ENCODE measurements at places on chromosomes 5 and 9.
A peak's percentile ranks its signal among the peaks of the same experiment; 100 is the strongest.

DNA sequence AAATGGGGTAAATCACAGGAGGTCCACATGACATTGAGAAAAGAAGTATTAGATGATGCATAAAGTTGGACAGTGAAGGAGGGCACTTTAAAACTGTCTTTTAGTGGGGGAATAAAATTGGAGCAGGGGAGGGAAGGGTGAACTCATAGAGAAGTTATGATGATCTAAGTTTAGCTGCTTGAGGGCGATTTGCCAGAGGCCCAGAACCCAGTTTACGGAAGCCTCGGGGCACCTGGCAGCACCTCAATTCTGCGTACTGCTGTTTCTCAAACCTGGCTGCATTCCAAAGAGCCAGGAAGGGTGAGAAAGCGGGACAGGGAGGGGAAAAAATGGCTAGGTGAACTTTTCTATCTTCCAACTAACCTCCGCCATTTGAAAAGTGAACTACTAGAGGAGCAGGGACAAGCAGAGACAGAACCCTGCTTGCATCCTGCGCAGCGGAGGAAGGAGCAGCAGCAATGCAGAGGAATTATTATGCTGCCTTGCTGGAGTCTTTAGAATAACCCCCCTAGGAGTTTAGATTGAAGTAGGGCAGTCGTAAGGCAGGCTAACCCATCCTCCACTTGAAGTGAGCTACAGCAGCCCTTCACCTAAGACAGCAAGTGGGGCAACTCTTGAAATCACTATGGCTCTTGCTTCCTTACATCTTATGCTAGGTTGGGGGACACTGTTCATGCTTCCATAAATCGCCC is 316.8 kb downstream of the BRINP1 start:
- DNase-seq = no peak

DNA sequence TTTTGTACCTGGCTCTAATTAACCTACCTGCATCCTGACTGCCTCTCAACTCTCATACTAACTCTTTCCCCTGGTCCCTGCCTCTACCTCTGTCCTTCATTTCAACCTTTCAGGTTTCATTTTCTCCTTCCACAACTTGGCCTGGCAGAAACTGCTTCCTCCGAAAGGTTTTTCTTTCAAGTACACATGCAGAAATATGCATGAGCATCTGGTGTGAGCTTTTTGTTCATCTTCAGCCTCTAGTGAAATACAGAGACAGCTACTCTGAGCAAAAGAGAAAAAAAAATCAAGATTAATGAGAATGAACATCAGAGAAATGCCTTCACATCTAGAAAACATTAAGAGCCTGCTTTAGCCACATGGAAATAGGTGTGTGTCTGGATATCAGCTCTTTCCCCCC is 297.9 kb upstream of the PCSK5 start:
- no peak for DNase-seq

DNA sequence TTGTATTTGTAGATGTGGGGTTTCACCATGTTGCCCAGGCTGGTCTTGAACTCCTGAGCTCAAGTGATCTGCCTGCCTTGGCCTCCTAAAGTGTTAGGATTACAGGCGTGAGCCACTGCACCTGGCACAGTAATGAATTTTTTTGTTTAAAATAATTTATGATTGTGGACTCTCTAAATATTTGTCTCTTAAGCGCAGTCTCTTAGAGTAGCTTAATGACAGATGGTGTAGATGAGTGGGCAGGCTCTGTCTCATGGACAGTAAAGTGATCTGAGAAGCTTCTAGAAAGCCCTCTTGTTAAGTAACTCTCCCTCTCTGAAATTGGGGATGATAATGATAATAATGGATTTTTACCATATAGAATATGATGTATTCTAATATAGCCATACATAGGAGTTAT is 47.5 kb upstream of the KIAA1958 start:
- no peak for DNase-seq

DNA sequence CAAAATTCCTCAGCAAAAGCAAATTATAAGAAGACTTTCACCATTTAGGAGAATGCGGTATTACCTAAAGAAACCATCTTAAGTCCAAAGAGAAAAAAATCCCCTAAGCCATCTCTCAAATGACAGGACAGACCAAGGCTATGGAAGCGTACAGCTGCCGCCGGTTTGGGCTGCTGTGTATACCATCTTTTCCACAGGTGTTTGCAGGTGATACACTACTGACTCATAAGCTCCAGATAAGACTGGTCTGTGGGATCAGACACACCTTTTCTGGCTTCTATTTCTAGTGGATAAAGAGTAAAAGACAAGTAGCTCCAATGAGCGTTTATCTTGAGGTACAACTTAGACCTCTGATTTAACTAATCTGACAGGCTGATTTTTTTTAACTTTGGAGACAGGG is 7.7 kb downstream of the CDKN2AIPNL start:
- no peak for DNase-seq

DNA sequence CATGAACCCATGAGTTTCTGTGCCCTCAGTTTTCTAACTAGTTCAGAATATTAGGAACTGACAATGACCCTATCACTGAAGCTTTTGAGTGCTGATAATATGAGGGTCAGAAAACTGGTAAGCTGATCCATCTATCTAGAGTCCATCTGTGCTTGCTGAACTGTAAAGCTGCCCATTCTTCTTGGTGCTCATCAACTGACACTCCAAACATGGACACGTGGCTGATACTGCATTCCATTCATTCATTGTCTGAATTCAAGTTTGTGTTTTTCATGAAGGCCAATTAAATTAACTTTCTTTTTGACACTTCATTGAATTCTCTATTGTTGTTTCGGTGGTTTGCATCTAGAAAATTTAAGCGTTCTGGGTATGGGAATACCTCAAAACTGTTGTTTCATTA is 17.6 kb downstream of the NREP start:
- DNase-seq = no peak

DNA sequence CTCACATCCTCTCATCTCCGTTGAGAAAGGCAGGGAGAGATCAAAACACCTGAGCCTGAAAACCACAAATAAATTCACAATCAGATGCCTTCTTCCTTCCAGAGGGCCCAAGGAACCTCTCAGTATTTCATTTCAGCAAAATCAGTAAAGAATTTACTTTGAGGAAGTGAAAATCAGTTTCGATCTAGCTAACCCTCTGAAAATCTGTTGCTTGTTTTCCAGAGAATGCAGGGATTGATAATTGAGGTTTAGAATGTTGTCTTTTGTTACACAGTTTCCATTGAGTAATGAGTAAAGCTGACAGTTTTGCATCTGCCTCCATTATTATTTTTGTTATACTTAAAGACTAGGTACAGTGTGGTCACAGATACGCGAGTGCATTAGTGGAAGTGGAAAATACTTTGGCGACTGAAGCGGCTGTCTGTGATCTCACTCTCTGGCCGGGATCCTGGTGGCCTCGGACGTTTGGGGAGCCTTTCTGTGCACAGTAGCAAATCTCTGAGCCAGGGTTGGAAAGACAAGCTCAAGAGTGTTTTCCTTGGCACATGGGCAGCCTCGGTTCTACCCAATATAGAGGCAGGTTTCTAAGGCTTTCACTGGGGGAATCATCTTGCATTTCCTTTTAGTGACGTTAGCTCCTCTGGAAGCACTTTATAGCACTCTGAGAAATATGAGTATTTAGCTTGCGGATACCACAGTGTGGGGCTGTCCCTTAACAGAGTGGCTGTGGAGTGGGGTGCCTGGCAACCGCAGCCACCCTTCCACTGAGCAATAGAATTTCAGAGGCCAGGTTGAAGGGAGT is 32.2 kb upstream of the ANGPTL2 start:
- no peak for DNase-seq

GRCh38 chr5:64880821-64881220 is 112.1 kb downstream of the CWC27 start:
- no peak for DNase-seq

GRCh38 chr9:107286057-107286456 is 3.0 kb downstream of the RAD23B start:
- DNase-seq = no peak

- DNase-seq = no peak
These were observed 179.7 kb upstream of the HAPLN1 start for GRCh38 chr5:83900306-83900705.

GRCh38 chr5:172450861-172451695 is 3.2 kb downstream of the SH3PXD2B start:
- no peak for DNase-seq

DNA sequence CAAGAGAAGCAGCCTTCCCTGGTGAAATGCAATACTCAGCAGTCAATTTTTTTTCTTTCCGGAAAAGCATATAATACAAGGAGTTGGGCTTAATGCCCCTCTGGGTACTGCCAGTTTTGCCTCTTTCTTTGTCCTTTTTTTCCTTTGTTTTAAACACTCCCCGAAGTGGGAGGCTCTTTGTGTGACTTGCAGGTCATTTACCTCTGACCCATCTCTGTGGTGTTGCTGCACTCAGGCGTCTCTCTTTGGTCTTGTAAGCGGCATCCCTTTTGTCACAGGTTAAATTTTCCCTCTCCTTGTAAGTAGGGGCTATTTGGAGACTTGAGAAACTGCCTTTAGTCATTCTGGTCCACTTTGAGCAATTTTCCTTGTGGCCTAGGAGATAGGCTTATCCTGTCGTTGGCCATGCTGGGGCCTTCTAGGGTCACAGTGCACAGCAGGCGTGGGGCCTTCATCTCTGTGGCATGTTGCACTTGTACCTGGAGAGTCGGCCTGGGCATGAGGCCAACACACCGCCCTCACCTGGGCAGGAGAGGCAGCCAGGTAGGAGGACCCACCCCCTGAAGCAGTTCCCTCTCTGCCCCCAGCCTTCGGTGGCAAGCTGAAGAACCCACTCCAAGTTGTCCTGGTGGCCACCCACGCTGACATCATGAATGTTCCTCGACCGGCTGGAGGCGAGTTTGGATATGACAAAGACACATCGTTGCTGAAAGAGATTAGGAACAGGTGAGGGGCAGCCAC is 27.7 kb upstream of the CTSL start:
- no peak for DNase-seq

DNA sequence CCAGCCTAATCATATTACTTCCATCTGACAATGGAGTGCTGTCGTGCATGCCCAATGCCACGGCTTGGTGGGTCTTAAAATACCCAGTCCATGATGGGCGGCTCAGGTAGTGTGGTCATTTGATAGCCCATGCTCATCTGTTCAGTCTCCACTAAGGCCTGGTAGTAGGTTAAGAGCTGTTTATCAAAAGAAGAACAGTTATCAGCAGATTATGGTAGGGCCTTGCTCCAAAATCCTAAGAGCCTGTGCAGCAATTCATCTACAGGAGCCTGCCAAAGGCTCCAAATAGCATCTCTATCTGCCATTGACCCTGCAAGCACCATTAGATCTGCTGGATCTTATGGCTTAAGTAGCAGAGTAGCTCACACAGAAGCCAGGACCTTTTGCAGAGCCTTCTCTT is 21.8 kb upstream of the NTRK2 start:
- no peak for DNase-seq

DNA sequence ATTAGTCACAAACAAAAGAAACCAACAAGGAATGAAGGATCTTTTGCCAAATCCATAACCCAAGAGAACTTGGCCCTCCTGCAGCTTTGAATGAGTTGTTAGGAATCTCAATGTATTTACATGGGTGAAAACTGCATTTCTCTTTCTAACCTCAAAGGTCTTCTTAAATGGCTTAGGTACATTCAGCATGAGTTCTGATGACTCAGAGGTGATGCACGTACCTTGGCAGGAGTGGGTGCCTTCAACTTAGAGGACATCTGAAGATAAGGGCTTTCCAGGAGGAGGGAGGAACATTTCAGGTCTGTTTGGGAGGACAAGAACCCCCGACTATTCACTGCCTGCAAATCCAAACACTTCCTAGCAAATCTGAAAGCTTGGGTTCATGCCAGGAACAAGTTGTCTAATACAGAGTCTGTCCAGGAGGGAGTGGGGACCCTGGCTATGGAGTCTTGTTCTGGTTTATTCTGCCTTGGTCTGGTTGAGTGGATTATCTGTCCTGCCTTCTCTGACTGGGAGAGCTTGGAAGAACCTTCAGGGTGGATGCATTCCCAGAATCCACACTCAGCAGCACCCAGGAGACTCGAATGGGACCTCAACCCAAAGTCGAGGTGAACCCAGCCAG is 65.7 kb downstream of the IRX2 start:
- DNase-seq = no peak

- DNase-seq = peak; percentile 31
These were observed 45.2 kb downstream of the GCNT4 start for GRCh38 chr5:75006865-75007822.

- DNase-seq = no peak
These were observed 13.6 kb upstream of the LAMC3 start for GRCh38 chr9:130995086-130996011.

GRCh38 chr5:66839636-66840185 is 243.5 kb downstream of the MAST4 start:
- DNase-seq = no peak

DNA sequence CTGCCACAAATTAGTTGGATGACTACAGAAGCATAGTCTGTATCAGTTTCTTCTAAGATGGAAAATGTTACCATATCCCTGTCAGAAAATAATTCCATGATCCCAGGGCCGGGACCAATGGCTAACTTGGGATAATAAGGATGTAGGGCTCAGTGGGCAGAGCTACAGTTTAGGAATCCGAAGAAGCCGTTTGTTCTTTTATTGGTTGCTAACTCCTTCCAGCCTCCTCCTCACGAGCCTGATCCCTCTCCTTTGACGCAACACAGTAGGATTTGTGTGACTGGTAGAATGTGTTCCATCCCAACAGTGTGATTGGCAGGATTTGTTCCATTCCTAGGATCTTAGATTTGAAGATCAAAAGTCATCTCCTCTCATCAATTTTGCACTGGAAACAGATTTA is 496.9 kb downstream of the AGTPBP1 start:
- DNase-seq = no peak

- no peak for DNase-seq
These were observed 88.8 kb upstream of the CTNNA1 start for GRCh38 chr5:138664276-138664943.

DNA sequence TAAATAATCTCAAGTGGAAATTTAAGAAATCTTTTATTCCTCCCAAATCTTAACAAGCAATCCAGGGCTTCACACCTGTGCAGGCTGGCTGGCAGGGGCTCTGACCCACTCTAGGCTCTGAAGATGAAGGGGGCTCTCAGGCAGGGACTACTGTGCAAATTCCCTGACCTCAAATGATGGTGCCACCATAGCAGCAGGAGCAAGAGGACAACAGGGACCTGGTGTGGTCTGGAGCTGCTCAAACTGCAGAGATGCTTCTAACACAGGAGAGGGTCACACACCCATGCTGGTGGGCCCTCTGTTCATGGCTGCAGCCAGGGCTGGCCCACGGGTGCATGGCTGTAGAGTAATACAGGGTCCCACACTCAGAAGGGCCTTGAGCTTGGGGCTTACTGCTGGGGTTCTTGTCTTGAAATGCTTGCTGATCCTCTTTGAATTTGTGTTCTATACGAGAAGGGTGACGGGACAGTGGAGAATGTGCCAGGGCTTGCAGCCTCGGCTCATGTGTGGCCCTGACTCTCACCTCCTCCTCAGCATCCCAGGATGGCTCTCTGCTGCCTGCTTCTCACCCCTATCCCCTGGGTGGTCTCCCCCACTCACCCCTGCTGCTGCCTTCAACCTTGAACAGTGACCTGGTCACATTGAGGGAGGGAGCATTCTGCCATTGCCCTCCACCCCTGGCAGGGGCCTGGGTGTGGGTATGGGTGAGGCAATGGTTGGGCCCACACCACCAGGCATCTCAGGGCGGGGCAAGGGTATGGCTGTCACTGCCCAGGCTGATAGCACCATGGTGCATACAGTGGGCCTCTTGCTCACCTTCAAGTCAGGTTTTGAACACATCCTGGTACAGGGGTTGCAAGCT is 191.7 kb downstream of the FSTL4 start:
- DNase-seq = no peak

GRCh38 chr9:76294301-76294700 is 99.9 kb downstream of the RFK start:
- no peak for DNase-seq

GRCh38 chr5:179762079-179762780 is 29.6 kb downstream of the MAML1 start:
- no peak for DNase-seq

GRCh38 chr9:121261107-121261460 is 6.9 kb upstream of the GSN start:
- DNase-seq = no peak
